ENCODE measurements at places on chromosomes 16 and 17.

DNA sequence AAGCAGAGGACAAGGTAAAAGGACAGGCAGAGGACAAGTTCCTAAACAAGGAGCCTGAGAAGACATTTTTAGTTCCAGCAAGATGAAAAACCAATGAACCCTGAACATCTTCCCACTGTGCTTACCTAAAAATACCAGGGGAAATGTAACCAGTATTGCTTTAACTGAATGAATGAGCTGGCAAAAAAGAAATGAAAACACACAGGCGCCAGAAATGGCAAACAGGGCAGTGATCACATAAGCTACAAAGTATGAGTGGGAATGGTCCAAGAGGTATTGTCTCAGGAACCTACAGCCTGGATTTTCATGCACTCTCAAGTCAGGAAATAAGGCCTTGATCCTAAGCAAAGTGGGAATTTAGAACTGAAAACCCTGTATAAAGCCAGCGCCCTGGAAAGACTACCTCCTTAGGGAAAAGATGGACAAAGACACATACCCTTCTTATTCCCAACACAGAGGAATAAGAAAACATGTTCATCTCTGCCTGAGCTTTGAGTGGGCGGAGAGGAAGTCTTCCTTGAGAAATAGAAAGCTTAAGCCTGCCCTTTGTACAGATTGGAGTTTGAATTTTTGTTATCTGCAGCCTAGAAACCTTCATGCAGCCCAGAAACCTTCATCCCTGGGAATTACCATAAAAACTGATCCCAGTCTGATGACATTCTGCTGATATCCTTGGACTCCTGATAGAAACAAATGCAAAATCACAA is 2.1 kb downstream of the CMTM2 start:
- no peak for DNase-seq

GRCh38 chr17:34865716-34866115 is 95.5 kb downstream of the CCT6B start:
- DNase-seq: no peak

DNA sequence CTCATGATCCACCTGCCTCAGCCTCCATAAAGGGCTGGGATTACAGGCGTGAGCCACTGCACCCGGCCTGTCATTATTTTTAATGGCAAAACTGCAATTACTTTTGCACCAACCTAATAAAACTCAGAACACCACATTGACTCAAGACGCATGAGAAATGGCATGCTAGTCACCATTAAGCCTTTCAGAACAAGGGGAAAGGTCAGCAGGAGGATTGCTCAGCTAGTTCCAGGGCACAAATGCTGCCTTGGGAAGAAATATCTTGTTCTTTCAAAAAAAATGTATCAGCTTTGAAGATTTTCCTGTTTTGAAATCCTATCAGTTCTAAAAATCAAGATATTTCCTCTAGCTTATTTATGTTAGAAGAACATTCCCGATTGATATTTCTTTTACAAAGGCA is 32.4 kb upstream of the CDYL2 start:
- no peak for DNase-seq

- DNase-seq: no peak
Observed at GRCh38 chr16:57775661-57776469, 26.4 kb downstream of the KIFC3 start.

All from activated CD4-positive, alpha-beta memory T cell treated with anti-CD3 and anti-CD28 coated beads, Interleukin-2, amount 10 ng/mL, durations not matched to agents 7 days and 5 days (primary cell).